ENCODE measurements at places on chromosomes 4 and X.

- DNase-seq = no peak
Observed at GRCh38 chr4:152719291-152719690, 39.5 kb upstream of the TMEM154 start.

DNA sequence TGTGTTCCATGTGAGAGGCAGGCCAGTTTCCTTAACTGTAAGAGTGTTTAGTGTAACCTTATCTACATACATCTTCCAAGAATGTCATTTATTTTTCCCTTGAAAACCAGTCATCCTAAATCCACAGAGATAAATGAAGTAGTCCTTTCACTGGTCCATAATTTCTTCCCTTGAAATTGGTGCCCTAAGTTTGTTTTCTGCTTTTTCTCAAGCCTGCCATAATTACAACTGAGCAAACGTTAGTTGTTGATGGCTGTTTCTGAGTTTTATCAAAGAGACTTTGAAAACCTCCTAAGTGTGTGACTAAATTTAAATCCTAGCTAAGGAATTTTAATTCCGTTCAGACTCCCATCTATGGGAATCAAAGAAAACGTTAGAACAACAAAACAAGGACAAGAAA is 3.6 kb upstream of the TDO2 start:
- no peak for DNase-seq

GRCh38 chrX:102976286-102976685 is 39.2 kb downstream of the RAB40AL start:
- no peak for DNase-seq

DNA sequence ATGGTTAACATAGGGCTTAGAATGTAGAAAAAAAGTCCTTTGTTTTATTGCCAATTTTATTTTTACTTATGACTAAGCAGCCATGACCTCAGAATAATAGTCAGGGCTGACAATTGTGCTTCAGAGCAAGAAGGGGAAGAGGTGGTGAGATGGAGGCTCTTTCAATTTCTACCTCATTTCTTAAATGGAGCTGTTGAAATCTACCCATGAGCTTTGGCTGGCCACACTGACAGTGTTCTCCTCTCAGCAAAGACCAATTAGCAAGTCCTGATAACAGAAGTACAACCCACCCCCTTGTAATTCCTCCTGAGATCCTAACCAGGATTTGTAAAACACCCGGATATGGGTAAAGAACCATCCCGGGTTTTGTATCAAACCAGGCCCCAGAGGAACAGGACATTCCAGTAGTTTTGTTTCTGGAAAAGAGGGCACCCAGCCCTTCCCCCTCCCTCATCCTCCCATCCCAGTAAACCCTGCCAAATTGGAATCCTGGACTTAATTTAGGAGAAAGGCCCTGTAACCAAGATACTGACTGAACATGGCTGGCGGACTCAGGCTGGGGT is at the start of gene HEPH:
Gene HEPH, plus strand, starts transcription at position 399 of the 563 bp plus-strand sequence. CDS start 6,324 bp downstream, outside the sequence.
- DNase-seq = peak; percentile 8

GRCh38 chrX:56462389-56462788 is 101.0 kb upstream of the UBQLN2 start:
- DNase-seq = no peak

- no peak for DNase-seq
Observed at GRCh38 chr4:189840356-189840755, 100.3 kb upstream of the FRG1 start.

DNA sequence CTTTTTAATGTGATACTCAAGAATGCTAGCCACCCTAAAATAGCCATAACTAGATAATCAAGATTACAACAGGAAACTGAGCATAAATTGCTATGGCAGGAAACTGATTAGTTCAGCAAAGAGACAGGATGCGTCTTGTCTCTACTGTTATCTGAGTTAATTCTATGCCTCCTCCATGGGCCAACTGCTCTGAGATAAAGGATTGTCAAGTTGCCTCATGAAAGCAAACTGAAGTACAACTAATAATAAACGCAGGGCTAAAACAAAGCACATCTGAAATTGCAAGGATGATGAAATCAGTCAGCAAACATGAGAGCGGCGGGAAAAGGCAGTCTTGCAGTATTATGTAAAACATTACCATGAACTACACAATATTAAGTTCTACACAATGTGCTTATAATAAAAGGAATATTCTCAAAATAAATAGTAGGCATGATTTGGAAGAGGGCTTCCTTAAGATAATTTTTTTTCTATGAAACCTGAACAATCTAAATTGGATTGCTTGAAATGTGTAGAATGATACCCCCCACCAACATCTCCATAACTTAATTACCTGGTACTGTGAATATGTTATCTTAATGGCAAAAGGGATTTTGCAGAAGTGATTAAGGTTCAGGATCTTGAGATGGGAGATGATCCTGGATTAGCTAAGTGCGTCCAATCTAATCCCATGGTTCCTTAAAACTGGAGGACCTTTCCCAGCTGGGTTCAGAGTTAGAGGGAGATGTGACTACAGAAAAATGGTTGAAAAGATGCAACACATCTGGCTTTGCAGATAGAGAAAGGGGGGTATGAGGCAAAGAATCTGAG is 65.9 kb downstream of the ANTXR2 start:
- DNase-seq = no peak

- no peak for DNase-seq
Observed at GRCh38 chrX:37638047-37638446, 47.5 kb upstream of the XK start.

- no peak for DNase-seq
Observed at GRCh38 chr4:145531223-145531622, 49.6 kb downstream of the SMAD1 start.

DNA sequence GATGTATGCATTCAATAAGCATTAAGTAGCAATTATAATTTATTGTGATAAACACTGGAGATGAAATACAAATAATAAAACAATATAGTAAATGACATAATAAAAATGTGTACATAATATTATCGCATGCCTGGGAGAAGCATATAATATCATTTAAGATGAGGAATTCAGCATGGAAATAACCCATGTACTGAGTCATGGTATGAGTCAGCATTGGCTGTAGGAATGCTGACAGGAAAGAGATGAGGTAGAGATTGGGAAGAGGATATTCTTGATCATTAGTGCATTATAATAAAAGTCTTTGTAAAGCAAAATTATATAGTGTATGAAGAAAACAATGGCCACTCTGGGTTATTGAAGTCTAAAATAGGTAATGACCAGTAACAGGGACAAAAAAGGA is 82.8 kb downstream of the MAGEB10 start:
- no peak for DNase-seq

GRCh38 chr4:173934201-173934600 is 349.3 kb downstream of the FBXO8 start:
- DNase-seq = no peak

- DNase-seq = peak; percentile 37
Observed at GRCh38 chrX:11665168-11666111, at the start of gene ARHGAP6. ARHGAP6 (minus strand) TSS chrX:11665920; CDS start chrX:11664828, 1,092 bp downstream.

- no peak for DNase-seq
Observed at GRCh38 chr4:153040677-153041076, 104.6 kb downstream of the FHDC1 start.

- no peak for DNase-seq
Observed at GRCh38 chrX:1521459-1521956, 15.5 kb downstream of the P2RY8 start.

- no peak for DNase-seq
Observed at GRCh38 chr4:177771645-177772044, 329.4 kb upstream of the AGA start.

DNA sequence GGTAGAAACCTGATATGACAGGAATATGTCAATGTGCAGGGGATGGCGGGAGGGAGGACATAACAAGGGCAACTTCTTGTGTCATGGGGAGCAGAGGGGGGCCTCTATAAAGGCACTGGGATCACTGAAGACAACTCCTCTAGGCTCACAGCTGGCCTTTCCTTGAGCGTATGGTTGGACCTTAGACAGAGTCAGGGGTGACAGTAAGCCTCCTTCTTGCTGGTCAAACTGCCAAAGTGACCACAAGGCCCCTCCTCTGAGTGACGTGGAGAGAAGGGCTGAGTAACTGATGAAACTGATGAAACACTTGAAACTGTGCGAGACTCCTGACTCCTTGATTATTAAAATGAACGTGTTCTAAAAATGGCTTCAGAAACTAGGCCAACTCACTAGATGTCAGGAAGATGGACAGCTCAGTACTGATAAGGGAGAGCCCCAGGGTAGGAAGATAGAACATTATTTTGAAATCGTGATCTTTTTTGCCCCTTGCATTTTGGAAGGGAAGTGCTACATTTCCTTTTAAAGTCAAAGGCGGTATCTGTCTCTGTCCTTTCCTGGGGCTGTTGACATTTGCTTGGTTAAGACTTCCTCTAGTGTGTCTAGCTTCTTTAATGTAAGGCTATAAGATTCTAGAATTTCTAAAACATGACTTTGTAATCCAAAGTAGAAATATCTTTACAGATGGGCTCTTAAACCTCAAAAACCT is 1.6 kb downstream of the RAB33A start:
- DNase-seq = no peak

Data from endothelial cell (in vitro differentiated cells).